AG10803 (cell line): ENCODE measurements at places on chromosomes 3 and 15.

DNA sequence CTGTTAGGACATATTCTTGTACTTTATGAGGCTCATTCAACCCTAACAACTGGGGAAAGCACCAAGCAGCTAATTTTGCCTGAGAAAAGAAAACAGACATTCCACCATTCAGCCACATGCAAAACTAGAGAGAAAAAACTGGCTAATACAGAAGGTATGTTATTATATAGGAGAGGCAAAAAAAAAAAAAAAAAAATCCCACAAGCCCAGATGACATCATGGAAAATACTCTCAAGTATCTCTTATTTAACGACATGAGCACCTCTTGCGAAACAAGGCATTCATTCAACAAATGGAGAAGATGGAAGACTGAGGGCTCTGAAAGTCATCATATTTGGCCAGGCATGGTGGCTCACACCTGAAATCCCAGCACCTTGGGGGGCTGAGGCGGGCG lies 61.5 kb downstream of the PRICKLE2 start:
- peak; percentile 90 for DNase-seq

GRCh38 chr3:143247073-143247472 lies 127.5 kb downstream of the CHST2 start:
- no peak for DNase-seq

DNA sequence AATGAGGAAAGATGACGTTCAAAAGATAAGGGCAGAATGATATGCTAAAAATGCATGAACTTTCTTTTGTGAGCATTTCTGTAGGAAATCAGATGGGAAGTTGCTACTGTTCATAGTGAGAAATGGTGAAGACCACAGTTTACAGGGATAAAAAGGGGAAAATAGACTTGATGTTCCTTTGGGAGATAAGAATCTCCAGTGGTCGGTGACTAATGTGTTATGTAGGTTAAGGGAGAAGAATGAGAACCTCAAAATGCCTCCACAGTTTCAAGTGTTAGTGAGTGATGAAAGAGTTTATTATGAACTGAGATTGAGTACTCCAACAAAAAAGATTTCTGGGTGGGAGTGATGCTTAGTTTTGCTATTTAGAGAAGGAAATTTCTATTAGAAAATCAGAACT lies 247.2 kb downstream of the LSAMP start:
- DNase-seq: no peak

GRCh38 chr3:122679085-122679881 lies 1.4 kb upstream of the PARP14 start:
- peak; percentile 76 for DNase-seq

- DNase-seq: peak; percentile 15
Observed at GRCh38 chr3:148366743-148367410, 330.8 kb upstream of the AGTR1 start.

DNA sequence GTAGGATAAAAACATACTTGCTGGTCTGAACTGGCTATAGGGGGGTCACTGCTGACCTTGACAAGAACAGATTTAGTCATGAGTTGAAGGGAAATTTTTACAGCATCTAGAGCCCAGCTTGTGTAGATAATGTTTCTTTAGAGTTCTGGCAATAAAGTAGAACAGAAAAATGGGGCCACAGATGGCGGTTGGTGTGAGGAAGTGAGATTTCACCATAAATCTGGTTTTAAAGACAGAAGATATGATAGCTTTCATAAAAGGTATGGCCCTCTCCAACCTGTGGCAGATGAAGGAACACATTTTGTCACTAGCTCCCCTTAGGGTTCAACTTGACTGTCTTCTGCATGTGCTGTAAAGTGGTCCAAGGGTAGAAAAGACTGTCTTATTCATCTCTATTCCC lies 24.3 kb upstream of the IMPDH2 start:
- DNase-seq: no peak

DNA sequence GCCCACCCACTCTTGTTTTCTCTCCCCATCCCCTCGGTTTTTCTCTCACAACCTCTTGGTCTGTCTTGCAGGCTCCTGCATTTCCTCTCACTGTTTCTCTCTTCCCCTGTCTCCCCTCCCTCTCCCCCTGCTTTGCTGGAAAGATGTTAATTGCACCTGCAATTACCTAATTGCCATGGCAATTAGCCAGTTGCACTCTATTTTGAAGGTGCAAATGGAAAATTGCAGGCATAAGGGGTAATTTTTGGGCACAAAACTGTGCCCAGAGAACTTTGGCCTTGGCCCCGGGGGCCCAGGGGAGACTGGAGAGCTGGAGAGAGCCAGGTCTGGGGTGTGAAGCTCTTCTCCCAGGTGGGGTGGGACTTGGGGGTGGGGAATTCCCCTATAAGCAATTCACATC lies 164.5 kb upstream of the TLE3 start:
- no peak for DNase-seq

DNA sequence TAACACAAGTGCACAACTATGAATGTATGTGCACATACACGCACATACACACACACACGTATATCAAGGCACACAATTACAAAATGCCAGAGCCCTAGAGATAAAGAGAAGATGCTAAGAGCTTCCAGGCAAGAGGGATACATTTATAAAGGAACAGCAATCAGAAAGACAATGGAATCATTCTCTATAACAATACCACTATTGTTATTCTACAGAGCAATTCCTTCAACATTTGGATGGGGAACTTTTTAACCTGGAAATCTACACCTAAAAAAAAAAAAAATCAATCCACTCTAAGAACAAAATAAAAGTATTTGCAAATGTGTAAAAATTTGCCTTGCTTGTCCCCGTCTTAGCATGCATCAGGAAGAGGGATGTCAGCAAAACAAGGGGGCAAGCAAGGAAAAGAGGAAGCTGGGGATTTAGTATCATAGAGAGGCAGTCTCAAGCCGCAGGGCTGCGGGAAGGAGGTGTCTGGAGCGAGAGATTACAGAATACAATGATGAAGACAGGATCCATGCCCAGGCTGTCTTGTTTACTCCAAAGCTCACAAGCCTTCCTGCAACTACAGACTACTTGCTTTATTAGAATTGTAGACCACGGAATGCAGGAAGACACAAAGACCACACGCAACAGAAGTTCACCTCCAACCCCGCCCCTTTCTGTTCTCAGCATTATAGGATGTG lies 220.2 kb downstream of the NTRK3 start:
- no peak for DNase-seq

DNA sequence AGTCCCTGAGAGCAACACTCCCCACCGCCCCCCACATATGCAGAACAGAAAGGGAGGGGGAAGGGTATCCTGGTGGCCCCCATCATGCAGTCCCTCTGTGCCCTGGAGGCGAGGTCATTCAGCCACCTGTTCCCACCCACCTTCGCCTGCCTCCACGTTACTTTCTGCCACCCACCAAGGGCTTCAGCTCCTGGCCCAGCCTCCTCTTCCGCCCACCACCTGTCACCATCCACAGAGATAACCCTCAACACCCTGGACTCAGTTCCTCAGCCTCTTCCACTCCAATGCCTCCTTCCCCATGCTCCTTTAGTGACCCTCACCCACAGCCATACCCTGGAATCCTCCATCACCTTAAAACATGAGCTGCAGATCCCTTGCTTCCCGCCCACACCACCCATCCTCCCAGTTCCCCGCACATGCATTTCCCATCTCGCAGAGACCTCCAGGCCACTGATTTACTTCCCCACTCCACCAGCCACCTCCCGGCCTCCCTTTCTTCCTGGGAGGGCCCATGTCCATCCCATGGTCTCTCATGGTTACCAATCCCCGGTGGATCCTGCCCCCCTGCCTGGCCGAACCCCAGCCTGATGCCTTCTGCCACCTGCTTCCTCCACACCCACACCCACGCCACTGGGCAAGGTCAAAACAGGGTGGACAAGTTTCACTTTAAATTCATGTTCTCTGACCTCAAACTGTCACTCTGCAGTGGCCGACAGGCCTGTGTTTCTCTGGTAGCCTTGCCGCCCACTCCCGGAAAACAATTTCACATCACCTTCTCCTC lies 18.2 kb downstream of the HOMER2 start:
- no peak for DNase-seq

GRCh38 chr3:10286596-10287295 lies 6.0 kb downstream of the GHRL start:
- DNase-seq: peak; percentile 11

DNA sequence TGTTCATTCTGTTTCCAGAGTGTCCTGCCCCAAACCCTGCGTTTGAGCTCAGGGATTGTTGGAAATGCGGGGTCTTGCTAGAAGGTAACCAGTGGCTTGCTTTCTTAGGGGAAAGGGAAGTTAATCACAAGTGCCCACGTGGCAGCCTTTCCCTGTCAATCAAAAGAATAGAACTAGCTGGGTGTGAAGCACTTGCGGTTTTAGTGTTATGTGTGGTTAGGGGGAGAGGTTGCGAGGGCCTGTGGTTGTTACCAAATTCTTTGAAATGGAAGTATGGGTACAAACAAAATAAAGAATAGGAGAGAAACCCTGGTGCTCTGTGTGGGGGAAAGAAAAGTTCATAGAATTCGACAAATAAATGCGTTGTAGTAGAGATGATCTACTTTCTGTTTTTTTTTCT lies 67.6 kb downstream of the FNDC3B start:
- no peak for DNase-seq

GRCh38 chr15:71333136-71333700 lies 217.9 kb downstream of the THSD4 start:
- no peak for DNase-seq

GRCh38 chr3:195087328-195087727 lies 183.6 kb downstream of the XXYLT1 start:
- DNase-seq: no peak

- DNase-seq: no peak
Observed at GRCh38 chr15:33639978-33640377, 328.3 kb upstream of the CHRM5 start.

DNA sequence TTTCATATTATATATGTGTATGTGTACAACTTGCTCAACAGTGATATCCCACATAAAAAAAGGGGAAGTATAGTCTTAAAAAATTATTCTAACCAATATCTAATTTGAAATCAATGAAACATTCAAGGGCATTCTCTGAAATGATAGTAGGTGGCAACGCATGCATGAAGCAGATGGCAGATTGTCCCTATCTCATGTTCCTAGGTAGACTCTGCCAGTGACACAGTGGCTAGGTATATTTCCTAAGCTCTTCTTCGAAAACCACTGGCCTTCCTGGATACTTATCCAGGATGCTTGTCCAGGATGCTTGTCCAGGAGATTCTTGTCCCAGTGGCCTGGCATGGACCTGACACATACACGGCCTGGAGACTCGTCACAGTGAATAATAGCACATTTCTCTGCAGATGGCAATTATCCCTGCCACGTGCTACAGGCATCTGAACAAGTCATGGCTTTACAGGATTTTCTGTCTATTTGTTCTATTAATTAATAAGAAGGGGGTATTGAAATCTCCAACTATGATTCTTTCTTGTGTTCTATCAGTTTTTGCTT lies 54.9 kb downstream of the OCA2 start:
- DNase-seq: no peak

DNA sequence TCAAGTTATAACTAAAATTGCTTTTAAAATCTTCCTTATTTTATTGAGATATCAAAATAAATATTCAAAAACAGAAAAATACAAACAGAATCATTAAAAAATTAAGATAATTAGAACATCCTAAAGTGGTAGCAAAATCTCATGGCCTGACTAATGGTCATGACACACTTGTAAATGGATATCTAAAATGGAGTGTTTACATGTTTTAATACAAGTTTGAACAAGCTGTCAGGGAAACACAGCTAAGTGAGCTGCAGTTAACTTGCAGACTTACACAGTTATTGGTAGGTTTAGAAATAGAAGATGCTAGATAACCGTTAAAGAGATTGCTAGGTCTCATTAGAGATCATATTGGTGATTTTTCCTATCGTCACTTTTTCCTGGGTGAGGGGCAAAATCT lies 242.3 kb downstream of the LPP start:
- DNase-seq: no peak

GRCh38 chr3:8631661-8632060 lies 12.9 kb downstream of the SSUH2 start:
- no peak for DNase-seq

- peak; percentile 76 for DNase-seq
Observed at GRCh38 chr3:99789011-99789721, 28.5 kb upstream of the CMSS1 start.

GRCh38 chr3:52357151-52358080 lies 41.3 kb downstream of the DNAH1 start:
- no peak for DNase-seq

DNA sequence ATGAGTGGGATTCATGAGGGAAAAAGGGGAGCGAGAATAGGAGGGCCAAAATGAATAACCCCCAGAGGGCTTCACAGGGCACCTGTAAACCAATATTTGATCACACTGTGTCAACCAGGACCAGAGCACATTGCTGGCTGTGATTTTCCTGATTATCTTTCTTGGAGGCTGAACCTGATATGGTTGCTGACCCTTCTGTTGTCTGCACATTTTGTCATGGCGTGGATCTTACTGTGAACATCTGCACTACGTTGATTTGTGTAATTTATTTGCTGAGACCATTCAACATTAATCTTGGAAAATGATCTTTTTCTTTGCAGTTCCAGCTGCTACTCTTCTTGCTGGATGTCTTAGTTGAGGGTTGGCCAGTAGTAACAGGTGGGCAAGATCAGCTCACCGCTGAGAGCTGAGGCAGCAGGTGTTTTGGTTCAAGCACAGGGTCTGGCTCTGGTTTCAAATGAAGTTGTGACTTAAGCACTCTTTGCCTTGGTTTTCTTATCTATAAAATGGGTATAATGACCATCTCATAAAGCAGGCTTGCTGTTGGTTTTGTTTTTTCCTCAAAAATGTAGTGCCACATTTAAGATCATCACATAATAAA lies 61.2 kb downstream of the ARHGEF26 start:
- DNase-seq: no peak

DNA sequence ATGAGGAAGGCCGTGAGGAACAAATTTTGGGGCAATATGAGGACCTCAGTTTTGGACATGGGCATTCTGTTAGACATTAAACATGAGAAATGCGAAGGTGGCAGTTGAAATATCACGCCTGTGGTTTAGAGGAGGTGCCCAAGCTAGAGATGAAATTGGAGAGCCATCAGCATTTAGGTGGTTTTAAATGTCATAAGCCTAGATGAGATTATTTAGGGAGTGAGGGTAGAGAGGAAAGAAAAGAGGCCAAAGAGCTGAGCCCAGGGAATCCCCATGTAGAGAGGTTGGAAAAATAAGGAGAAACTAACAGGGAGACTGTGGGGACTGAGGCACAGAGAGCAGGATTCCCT lies 14.9 kb downstream of the RTP1 start:
- no peak for DNase-seq
